ENCODE measurements at places on chromosomes 6 and 20.

- no peak for DNase-seq
Observed at GRCh38 chr6:82083646-82084045, 163.9 kb downstream of the IBTK start.

- DNase-seq, result no peak
Observed at GRCh38 chr6:125802383-125802782, 11.6 kb downstream of the NCOA7 start.

- DNase-seq, result no peak
Observed at GRCh38 chr6:35664945-35665344, 23.8 kb downstream of the FKBP5 start.

GRCh38 chr6:111628142-111628850 is 22.6 kb upstream of the TRAF3IP2 start:
- DNase-seq, result no peak

GRCh38 chr6:39678914-39679313 is 46.3 kb downstream of the KIF6 start:
- no peak for DNase-seq

DNA sequence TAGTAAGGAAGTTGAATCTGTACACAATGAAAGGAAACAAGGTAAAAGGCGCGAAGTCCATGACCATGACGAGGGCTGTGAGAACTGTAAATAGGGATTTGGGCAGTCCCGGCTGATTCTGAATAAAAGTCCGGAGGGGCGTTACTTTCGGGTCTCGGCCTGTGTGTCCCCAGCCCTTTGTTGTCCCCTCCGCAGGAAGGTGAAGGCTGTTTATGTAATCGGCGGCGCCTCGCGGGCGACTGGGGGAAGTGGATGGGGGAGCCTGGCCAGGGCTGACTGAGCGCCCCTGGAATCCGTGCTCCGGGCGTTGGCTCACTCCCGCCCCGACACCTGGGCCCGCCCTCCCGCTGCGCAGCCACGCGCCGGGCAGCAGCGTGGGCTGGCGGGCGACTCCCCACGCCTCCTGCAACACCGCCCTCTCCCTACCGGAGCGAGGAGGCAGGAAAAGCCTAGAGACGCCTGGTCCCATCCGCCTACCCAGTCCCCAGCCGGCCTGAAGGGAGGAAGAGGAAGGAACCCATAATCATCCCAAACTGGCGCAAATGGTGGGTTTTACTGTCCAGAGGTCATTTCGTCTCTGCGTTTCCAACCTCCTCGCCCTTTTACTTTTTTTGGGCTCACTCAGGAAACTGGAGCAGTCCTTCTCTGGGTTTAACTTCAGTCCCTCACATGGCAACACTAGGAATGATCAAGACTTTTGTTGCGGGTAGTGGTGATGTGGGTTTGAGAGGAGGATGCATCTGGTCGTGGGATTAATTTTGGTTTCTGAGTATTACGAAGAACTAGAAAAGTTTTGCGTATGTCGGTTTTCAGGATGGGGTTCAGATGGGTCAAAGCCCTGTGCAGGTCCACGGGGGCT is 12.1 kb downstream of the TRIM31 start:
- no peak for DNase-seq

DNA sequence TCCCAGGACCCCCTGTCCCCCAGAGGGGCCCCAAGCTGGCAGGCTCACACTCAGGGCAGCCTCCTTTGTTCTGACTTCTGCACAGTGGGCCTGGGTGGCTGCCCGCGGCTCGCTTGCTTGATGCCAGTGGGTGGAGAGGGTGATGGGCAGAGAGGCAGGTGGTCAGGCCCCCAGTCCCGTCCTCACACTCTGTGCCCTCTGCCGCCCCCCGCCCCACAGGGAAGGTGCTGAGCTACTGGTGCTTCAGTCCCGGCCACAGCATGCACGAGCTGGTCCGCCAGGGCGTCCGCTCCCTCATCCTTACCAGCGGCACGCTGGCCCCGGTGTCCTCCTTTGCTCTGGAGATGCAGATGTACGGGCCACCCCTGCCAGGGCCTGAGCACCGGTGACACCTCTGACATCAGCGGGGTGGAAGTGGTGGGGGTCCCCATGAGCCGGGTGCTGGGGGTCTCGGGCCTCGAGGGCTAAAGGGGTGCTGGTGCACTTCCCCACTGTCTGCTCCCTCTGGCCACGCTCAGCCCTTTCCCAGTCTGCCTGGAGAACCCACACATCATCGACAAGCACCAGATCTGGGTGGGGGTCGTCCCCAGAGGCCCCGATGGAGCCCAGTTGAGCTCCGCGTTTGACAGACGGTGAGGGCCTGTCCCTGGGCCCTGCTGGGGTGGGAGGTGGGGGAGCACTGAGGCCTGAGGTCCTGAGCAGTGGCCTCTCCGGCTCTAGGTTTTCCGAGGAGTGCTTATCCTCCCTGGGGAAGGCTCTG is 8.9 kb upstream of the TNFRSF6B start:
- DNase-seq, result no peak

- DNase-seq, result no peak
Observed at GRCh38 chr20:884983-885952, 30.9 kb downstream of the ANGPT4 start.

- no peak for DNase-seq
Observed at GRCh38 chr20:62370807-62371587, 3.9 kb upstream of the LAMA5 start.

GRCh38 chr6:31055441-31055840 is 45.2 kb downstream of the MUC22 start:
- no peak for DNase-seq

GRCh38 chr6:120899932-120900331 is 434.3 kb downstream of the TBC1D32 start:
- no peak for DNase-seq

GRCh38 chr6:166106076-166106686 is 61.5 kb downstream of the TBXT start:
- peak; percentile 45 for DNase-seq

DNA sequence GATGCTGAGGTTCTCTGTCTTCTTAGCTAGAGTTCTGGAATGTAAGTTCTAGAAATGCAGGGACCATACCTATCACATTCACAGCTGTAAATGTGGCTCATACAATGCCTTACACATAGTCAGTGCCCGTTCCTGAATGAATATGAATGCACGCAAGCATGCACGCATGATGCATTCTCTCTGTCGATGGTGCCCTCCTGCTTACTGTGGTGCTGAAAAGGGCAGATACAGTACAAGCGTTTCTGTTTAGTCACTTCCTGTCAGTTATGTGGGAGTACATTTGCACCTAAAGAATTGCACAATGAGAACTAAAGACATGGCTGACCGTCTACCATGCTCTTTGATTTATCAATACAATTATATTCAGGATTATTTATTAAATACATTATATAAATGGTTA is 152.2 kb upstream of the SOX4 start:
- no peak for DNase-seq

DNA sequence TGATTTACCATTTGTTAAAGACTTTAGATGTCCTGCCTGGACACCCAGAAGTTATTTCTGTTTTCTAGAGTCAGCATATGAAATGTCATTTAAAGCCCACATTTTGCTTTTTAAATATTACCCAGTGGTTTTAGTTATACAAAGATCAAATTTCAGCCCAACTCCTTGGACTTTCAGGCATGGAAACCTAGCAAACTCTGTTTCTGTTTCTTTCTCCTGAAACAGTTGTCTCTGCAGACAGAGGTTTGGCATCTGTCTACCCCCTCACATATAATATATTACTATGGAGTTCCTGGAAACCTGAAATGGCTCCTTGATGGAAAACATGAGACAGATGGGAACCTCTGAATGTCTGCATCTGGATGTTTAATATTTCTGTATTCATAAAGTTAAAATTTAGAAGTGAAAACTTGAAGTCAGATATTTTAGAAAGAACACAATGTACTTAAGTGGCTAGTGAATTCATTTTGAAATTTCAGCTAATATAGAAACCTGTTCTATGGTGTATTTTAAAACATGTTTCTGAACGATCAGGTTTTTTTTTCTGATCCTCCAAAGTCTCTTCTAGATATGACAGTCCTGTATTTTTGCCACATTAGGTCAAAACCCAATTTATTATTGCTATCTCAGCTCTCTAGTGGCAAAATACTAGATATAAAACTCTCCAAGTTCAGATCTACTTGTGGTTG is 743.3 kb downstream of the CD109 start:
- DNase-seq, result no peak

- peak; percentile 45 for DNase-seq
Observed at GRCh38 chr6:37048851-37049757, 43.6 kb downstream of the FGD2 start.

GRCh38 chr20:3046677-3047462 is 1.0 kb downstream of the MRPS26 start:
- no peak for DNase-seq

- DNase-seq, result no peak
Observed at GRCh38 chr20:50498071-50498776, 12.0 kb upstream of the PTPN1 start.

DNA sequence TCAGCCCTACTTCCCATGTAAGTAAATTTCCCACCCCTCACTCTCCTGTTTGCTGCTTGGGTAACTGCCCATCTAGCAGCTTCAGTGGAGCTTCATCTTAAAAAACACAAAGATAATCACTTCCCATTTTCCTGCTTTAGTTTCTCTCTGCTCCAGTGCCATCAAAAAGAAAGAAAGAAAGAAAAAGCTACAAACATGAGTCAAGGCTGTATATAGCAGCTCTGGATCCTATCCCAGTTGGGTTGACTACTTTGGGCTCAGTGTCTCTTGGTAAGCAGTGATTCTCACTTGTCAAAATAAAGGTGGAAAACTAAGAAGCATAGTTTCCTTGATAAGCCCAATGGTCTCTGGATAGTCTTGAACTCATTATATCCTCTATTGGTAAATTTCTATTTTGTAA is 48.7 kb upstream of the SRPK1 start:
- DNase-seq, result no peak

GRCh38 chr6:4010689-4011090 is 68.2 kb downstream of the FAM217A start:
- DNase-seq, result no peak

DNA sequence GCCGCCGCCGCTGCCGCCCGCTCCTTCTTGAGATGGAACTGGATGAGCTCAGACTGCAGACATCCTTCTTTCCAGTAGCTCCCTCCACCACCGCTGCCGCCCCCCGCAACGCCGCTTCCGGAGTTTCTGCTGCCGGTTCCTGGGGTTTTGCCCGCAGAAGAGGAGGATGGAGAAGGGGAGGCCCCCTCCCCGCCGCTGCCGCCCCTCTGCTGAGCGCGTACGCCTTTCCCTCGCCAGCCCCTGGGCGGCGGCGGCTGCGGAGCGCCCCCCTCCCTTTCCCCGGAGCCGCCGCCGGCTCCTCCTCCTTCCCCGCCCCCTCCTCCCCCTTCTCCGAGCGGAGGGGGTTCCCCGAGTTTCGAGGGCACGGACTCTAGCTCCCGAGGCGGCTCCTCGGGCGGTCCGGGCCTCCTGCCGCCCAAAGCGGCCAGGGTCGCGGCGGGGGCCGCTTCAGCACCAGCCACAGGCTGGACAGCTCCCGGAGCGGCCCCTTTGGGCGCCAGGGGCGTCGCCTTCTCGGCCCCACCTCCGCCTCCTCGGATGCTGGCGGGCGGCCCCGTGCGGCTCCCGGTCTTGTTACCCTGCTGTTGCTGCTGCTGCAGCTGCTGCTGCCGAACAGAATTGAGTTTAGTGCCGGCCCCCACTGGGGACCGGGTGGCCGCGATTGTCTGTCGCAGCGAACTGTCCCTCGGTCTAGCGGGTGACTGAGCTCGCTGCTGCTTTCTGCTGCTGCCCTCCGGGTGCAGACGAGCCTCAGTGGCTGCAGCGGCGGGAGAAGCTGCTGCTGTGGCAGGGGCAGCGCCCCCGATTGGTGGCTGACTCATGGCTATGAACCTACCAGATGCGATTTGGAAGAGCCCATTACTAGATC is 3.1 kb downstream of the MTCL3 start:
- peak; percentile 49 for DNase-seq

DNA sequence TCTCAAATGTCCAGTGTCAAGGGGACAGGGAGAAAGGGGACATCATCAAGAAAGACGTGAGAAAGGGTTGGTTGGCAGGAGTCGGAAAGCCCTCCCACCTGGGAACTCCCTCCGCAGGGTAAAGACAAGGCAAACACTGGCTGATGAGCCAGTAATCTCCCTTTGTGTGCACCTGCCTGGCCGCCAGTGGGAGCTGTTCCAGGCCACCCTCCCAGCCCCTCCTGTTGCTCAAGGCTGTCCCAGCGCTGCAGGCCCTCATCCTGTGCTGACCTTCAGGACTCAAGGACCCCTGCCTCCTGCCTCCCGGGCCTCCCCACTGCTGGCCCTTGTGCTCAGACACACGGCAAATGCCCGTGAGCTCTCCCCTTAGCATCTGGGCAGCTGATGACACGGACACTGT is 7.4 kb downstream of the FRMD1 start:
- no peak for DNase-seq

DNA sequence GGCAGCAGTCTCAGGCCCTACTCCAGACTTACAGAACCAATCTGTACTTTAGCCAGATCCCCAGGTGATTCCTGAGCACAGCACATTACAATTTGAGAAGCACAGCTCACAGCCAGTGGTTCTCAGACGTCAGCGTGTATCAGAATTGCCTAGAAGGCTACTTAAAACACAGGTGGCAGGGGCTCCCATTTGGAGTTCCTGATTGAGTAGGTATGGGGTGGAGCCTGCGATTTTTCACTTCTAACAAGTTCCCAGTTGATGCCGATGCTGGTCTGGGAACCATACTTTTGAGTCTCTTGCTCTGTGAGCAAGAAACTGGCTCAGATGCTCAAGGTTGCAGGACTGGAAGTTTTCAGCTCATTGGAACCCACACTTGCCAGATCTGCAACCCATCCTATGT is 89.5 kb downstream of the ZFP64 start:
- DNase-seq, result no peak

GRCh38 chr6:144310765-144311164 is 25.6 kb downstream of the UTRN start:
- DNase-seq, result no peak

GRCh38 chr20:513429-513828 is 30.2 kb downstream of the CSNK2A1 start:
- DNase-seq, result no peak

DNA sequence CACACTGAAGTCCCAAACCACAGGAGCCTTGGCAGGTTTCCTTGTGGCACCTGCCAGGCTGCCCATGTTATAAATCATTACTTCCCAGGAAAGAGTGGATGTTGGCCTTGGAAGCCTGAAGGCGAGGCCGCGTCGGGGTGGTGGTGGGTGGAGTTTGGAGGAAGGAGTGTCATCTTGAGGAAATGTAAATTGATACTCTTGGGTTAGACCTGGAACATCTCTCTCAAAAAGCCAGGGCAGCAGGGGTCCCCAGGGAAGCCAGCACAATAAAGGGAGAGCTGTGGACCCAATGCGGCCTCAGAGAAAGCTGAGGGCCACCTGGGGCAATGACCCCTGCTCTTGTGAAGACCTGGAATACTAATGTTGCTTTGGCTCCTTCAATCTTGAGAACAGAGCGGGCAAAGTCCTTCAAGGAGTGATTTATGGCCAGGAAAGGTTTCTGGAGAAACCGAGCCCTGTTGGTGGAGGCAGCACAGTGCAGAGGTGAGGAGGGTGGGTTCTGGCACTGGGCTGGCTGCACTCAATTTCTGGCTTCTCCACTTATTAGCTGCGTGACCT is 26.3 kb upstream of the TRAF3IP2 start:
- no peak for DNase-seq

Data from stimulated activated CD4-positive, alpha-beta T cell treated with anti-CD3 and anti-CD28 coated beads, Interleukin-1b, Interleukin-23, amount 100 ng/mL, for 1 hour (primary cell).